ENCODE measurements at places on chromosomes 1 and 21.

GRCh38 chr1:158177700-158178450 is 2.8 kb upstream of the CD1D start:
- DNase-seq = peak; percentile 83

DNA sequence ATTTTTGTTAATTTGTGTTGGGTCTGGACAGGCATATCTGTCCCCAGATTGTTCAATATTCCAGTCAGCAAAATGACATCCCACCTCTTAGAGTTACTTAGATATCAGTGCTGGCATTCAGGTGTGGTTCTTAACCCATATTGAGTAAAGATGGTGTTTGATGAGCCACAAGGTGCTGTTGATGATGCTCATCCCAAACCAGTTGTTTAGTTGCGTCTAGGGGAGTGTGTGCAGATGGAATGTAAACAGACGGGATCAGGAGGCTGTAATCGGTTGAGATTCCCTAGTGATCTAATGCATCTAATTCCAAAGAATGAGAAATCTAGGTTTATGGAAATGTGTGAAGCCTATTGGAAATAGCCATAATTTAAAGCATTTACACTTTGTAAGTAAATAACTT is 1.1 kb downstream of the HOOK1 start:
- DNase-seq = no peak

GRCh38 chr1:99500541-99500940 is 145.4 kb upstream of the PALMD start:
- DNase-seq = no peak

DNA sequence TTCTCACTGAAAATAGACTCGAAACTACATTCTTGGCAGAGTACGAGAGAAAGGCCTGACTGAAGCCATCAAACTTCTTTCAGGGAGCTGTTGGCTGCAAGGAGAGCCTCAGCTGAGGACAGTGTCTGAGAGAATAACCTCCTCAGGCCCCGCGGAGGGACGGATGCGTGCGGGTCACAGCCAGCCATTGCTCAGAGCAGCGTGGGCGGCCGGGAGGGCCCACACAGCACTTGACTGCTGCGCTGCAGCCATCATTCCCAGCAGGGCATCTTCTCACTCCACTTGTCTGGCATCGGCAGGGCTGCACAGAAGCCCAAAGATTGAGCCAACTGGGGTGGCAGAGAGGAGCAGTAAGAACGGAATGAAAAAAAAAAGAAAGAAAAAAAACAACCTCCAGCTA is 113.5 kb downstream of the XCL2 start:
- peak; percentile 48 for DNase-seq

DNA sequence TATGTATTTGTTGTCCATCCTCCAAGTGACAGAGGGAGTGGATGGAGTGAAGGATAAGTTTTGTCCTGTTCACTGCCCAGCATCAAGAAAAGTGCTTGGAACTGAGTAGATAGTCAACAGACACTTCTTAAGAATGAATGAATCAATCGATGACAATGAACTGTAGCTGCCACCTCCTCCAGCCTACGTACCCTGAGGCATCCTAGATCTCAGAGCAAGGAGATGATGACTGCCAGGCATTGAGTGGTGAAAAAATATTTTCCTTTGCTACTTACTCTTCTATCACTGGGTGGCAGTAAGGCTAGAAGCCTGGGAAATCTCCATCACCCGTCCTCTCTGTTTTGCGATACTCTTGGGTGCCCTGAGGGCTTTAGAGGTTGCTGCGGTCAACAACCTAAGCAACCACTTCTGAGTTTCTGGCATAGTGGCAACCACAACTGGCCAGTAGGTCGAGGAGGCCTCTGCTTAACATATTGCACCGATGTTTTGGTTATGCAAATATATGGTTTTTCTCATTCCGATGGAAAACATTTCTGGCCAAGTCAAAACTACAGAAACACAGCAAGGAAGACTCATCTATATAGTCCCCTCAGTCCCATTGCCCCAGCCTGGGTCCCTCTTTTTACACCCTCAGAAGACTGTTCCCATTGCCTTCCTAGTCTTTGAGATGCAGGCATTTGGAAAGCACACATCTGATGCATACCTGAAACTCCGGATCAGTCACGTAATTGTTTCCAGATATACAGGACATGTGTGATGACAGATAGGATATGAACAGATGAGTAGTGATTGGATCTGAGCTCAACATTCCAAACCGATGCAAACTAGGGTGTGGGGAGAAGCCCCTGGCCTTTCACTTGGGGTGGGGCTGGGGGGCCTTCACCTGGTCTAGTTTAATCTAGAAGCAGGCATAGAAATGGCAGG is 136.8 kb downstream of the RUNX1 start:
- DNase-seq = no peak

DNA sequence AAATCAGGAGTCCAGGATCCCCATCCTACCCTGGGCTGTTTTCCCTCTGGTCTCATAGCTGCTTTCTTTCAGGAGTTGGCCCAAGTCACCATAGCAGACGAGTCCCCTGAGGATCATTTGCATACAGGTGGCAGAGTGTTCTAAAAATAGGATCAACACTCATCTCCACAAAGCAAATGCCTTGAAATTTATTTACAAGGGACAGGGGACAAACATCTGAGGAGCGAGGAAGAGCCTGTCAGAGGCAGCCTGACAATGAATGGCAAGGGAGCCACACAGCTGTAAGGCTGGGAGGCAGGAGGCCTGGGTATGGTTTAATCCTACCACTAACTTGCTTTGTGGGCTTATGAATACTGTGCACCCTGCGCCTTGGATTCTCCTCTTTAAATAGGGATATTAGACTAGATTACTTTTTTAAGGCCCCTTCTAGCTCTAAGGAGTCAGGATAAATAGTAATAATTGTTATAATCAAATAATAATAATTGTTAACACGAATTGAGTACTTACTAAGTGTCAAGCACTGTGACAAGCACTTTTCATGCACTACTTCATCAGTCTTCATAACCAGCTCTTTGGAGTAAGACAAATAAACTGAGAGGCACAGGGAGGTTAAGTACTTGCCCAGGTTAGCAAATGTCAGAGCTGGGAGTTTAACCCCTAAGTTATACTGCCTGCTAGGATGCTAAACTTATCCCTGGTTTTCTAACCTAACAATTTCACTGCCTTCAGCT is 34.5 kb downstream of the RAB3B start:
- no peak for DNase-seq

GRCh38 chr1:235468004-235468403 is 36.2 kb downstream of the B3GALNT2 start:
- DNase-seq = no peak

GRCh38 chr1:208272713-208273112 is 28.5 kb upstream of the PLXNA2 start:
- DNase-seq = no peak

GRCh38 chr1:226425431-226426031 is 17.6 kb upstream of the PARP1 start:
- DNase-seq = no peak

DNA sequence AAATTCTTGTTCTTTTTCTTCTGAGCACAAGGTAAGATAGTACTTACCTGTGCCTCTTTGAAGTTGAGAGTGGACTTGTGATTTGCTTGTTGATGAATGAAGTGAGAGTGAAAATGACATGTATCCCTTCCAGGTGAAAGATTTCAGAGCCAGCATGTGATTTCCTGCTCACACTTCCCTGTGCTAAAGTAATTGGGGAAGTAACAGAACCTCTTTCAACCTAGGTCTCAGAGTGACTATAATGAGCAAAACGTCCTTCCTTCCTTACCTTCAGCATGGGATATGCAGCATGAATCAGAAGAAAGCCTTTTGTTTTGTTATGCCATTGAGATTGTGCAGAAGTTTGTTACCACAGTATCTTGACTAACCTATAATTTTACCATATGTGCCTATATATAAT is 24.6 kb downstream of the RAVER2 start:
- no peak for DNase-seq

Measured in uterus (tissue), 4 donors.